ENCODE measurements at places on chromosomes 13 and 19.
A peak's percentile ranks its signal among the peaks of the same experiment; 100 is the strongest.

DNA sequence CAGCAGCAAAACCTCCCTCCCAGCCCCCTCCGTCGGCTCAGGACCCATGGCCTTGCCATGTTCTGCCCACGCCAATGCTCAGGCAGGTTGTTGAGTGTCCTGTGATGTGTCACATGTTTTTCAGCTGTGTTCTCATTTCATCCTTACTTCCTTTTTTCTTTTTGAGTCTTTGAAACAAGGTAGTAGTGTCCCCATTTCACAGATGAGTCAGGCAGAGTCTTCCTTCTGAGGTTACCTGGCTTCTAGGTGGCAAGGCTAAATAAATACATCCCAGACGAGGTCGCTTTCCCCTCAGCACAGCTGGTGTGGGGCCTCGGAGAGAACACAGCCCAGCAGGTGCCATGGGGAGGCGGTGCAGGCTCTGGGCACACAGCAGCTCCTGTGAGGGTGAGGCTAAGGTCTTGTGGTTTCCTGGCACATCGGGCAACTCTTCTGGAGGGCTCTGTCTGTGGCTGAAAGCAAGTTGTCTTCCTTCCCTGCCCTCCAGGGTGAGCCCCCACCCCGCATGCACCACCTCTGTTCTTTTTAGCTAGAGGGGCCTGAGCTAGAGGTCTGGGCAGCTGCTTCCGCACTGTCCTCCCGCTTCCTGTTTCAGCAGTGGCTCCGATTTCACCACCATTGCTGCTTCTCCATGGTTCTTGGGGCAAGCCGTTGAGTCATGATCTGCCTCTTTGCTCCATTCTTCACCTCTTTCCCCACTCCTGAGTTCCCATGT lies 15.1 kb downstream of the PRAM1 start:
- DNase-seq = peak; percentile 94

DNA sequence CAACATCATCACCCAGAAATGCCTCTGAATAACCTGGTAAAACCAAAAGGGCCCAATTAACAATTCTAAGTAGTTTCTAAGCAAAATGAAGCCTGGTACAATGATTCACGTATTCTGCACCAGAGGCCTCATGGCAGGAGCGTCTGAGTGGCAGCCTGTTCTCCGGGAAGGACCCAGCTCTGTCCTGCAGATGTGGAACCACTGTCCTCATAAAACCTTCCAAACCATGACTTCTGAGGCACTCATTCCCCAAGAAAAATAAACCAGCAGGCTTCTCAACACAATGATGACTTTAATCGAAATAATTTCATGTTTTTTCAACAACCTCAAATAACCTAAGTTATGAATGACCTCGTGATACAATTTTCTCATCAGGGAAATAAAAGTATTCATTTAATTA lies 89.9 kb downstream of the STK24 start:
- DNase-seq = no peak

DNA sequence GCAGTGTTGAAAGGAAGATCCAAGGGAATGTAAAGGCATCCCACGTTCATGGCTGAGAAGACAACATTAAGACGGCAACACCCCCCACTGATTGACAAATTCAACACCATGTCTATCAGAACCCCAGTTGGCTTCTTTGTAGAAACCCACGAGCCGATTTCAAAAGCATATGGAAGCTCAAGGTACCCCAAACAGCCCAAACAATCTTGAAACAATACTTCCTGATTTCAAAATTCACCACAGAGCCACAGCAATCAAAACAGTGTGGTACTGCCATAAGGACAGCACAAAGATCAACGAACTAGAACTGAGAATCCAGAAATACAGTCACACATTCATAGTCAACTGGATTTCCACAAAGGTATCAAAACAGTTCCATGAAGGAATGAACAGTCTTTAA lies 6.2 kb downstream of the MIER2 start:
- DNase-seq = peak; percentile 45

DNA sequence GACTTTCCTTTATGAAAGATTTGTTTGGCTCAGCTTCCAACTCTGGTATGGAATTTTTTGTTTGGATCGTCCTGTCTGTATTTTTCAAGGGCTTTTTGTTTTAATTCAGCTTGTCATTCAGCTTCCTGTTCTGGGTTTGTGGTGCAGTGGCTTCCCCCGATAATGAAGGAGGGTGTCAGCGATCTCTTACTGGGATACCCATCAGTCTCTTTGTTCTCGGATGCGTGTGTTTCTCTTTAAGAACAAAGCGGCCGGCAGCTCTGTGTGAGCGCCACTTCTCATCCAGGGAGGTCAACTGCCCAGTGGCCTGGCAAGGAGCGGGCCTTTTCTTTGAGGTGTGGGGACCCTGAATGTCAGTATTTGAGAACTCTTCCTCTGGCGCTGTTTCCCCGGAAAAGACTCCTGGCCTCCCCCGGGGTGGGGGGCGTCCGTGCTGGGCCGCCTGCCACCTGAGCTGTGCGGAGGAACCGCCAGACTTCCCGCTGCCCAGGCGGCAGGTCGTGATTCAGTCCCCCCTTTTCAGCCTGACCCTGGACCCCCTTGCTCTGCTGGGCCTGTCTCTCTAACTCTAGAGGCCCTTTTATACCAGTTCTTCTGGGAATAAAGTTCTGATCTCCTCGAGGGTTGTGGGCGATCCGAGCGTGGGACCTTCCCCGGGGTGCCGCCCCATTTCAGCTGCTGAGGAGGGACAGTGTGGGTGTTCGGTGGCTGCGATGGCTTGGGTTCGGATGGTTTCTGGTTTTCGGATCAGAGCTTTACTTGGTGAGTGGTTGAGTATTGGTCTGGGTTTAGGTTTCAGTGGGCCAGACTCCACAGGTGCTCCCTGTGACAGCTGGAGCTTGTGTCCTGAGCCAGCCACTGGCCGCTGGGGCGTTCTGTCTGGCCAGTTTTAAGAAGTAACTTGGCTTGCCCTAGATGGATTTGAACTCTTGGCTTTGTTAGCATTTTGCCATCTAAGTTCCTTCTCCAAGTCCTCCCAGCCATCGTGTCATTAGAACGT lies 3.4 kb downstream of the SF3A2 start:
- DNase-seq = peak; percentile 70

- no peak for DNase-seq
Measured at GRCh38 chr13:87607266-87607665, 63.9 kb upstream of the SLITRK5 start.
